ENCODE measurements at places on chromosomes 7 and 10.

DNA sequence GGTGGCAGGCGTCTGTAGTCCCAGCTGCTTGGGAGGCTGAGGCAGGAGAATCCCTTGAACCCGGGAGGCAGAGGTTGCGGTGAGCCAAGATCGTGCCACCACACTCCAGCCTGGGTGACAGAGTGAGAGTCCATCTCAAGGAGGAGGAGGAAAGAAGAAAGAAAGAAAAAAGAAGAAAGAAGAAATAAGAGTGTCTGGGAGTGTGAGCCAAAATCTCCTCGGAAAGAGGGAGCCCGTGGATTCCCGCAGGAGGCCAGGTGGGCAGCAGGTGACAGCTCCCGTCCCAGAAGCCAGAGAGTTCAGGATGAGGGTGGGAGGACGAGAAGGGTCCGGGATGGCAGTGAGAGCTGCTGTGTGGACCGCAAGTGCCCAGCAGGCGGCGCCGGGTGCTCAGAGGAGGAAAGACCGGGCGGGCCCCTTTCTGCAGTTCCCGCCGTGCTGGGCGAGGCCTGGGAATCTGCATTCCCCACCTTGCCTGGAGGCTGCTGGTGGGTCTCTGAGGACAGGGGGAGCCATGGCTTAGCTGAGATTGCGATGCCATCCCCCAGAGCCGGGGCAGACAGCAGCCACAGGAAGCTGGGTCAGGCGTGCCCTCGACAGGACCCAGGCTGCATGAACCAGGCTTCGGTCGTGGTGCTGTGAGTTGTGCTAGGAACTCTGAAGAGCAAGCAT lies 17.1 kb upstream of the AMZ1 start:
- peak; percentile 57 for DNase-seq

DNA sequence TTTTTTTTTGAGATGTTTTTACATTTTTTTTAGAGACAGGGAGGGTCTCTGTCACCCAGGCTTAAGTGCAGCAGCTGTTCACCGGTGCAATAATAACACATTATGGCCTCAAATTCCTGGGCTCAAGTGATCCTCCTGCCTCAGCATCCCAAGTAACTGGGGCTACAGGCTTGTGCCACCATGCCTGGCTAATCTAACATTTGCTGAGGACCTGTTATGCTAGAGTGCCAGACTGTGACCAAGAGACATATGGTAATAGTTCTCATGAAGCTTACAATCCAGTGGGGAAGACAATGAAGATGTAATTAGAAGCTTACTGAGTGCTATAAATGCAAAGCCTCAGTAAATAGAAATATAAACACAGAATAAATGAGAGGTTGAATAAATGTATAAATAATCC lies 17.6 kb upstream of the ORC5 start:
- DNase-seq, result no peak

DNA sequence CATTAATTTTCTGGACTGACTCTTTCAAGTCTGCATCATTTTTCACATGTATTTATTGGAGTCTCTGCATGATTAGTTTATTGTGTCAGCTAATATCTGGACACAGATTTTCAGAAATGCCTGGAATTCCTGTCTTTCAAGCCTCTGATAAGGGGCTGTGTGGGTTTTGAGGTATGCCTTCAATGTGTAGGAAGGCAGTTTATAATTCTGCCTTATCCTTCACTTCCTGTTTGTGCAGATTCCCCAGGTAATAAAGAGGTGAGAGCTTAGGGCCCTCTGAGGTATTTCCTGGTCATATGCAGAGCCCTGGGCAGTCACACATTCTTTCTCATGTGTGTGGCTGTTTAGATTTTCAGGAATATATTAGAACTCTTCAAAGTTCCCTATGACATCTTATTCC lies 79.4 kb upstream of the PRKCQ start:
- no peak for DNase-seq

- no peak for DNase-seq
These were observed 79.3 kb downstream of the INSYN2A start for GRCh38 chr10:127117125-127117524.

- no peak for DNase-seq
These were observed 14.2 kb upstream of the PDCD4 start for GRCh38 chr10:110857265-110858171.

DNA sequence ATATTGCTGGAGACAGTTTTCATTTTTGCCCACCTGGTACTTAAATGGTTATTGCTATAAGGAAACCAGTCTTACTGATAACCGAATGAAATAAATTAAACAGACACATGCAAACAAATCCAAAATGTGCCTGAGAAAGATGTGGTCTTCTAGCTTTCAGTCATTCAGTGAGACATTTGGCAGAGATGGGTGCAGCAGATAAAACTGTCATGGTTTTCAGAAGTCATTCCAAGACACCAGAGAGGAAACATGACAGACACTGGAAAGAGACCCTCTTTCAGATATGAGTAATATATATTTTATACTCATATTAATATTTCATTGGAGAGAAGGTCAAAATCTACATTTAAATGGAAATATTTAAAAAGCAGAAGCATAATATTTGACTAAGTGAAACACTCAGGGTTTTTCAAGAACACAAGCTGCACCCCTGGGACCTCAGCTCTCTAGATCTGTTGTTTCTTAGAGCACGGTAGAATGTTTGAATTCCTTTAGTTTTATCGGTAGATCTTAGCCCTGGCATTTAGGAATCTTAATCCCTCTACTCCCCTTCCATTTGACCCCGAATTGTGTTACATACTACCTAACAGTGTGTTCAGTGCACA lies 246.1 kb downstream of the AUTS2 start:
- DNase-seq, result no peak

GRCh38 chr10:101052285-101052684 lies 9.5 kb upstream of the KAZALD1 start:
- DNase-seq, result no peak

GRCh38 chr7:30172451-30172850 lies 37.7 kb downstream of the MTURN start:
- DNase-seq, result no peak

DNA sequence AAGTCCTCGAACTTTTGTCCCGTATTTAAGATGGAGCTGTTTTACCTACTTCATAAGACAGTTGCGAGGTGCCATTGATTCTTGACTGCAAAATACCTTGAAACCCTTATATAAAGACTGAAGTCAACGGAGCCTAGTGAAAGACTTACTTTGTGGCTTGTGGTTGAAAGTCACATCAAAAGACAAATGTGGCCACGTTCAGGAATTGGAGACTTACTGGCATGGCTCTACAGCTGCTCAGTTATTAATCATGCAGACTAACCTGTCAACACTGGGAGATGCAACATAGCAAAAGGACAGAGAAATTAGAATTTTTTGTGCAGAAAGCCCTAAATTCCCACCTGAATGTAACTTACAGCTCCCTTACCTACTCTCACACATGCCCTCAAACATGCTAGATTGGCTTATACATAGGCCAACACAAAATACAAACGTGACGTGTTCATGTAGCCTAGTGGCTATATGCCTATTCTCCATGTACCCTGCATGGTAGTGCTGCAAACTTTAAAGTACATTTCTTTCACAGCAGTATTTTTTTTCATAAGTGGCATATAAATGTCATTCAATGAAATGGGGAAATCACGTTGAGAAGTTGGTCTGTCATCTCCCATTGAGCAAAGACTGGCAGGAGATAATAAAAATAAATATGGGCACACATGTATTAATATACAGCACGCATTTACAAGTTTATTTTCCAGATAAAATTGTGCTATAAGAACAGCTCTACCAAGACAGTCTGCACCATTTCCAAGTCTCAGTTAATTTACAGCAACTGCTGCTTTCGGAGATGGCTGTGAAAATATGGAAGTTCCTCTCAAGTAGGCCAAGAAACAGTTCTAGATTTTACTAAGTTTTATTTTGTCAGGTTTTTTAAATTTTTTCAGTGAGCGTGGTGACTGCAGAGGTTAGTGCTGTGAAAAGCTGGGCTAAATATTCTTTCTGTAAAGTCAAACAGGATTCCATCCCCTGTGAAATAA lies 170.4 kb upstream of the C7orf33 start:
- no peak for DNase-seq

- no peak for DNase-seq
These were observed 11.8 kb upstream of the OPN4 start for GRCh38 chr10:86642499-86642898.

DNA sequence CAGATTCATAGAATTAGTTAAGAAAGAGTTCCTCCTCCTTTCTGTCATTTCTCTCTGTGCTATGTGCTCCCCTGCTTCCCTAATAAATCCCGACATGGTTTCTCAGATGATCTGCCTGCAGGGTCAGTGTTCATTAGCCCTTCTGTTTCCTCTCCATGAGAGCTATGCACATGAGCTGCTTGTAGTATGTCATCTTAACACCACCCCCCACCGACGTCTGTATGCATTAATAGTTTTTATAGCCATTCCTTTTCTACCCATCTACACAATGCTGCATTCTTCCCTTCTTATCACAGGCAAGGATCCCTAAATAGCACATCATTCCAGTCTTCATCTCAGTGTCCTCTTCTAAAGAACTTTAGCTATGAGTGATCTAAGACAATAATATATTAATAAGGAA lies 809.1 kb downstream of the ANKRD7 start:
- no peak for DNase-seq

DNA sequence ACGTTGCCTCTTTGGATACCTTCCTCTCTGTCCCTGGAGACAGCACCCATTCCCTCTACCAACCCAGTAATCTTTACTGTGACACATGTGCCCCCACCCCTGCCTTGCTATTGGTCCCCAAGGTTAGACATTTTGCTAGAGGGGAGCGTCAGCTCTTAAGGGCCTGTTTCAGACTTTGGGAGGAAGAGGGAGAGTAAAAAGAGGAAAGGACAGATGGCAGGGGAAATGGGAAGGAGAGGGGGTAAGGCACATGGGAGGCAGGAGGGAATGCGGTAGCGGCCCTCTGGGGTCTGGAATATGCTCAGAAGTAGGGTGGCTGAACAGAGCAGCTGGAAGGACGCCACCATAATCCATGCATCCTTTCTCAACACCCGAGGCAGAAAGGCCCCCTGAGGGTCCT lies 12.2 kb downstream of the BLNK start:
- DNase-seq, result no peak

DNA sequence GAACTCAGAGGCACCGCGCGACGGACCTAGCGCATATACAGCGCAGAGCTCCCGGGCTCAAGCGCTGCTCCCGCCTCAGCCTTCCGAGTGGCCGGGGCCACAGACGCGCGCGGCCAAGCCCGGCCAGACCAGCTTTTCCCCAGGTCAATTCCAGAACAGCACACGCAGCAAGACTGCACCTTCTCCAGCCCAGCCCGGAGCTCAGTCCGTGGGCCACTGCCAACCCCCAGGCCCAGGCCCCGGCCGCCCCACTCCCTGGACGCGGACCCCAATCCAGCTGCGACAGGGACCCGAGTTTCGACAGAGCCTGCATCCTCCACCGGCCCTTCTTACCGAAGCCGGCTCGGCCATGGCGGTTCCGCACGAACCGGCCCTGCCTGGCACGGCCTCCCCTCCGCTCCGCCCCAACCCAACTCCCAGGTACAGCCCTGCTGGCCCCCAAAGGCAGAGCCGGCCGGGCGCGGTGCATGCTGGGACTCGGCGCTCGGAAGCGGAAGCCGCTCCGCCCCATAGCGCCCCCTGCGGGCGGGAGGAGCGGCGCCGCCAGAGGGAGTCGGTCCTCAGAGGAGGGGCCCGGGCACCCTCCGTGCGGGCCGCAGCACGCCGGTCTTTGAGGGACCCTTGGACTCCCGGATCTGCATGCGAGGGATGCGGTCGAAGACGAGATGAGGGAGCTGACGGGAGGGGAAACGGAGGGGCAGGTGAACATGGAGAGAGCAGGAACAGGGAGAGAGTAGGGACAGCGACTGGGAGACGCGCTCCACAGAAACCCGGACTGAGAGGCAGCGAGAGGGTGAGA lies at the start of gene ZNF425:
TSS of gene ZNF425 (minus strand) at position 462 of the 799 bp plus-strand sequence. CDS start at position 351, 111 bp downstream.
- DNase-seq, result peak; percentile 95

DNA sequence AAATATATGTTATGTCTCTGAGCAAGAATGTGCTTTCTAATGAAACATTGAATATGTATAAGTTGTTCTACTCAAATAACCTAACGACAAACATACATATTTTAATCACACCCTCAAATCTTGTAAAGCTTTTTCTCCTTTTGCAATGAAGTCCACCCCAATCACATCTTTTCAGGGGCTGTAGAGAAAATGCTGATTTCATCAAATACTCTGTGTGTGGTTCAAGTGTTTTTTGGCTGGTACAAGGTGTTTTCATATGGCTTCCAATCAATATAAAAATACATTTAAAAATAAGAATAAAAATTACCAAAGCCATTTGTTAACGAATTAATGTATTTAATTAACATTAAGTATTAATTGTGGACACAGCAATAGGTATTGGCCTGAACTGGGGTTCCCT lies 57.2 kb upstream of the TMEM196 start:
- no peak for DNase-seq

DNA sequence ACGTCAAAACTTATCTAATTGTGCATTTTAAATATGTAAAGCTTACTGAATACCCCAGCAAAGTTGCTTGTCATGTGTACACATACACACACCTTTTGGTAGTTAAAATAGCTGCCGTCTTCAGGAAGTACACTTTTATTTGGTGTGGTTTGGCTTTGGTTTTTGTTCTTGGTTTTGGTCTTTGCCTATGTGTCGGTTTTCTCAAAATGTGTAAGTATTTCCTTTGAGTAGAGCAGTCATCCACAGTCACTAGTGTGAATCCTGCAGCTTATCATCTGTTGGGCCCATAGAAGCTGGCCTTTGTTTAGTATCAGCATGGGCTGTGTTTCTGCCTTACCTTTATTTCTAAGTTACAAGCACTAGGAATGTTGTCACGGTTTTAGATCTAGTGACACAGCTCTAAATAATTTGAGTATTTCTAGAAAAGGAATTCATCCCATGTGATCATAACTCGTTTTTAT lies 35.3 kb downstream of the NET1 start:
- no peak for DNase-seq

DNA sequence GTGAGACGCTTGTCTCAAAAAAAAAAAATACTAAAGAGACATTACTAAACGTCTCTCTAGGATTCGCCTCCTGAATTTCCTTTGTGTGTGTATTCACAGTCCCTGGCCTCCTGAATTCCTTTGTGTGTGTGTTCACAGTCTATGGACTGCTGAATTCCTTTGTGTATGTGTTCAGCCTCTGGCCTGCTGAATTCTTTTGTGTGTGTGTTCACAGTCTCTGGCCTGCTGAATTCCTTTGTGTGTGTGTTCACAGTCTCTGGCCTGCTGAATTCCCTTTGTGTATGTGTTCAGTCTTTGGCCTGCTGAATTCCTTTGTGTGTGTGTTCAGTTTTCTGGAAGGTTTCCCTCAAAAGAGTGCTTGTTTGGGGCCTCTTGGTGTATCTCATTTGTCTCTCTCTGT lies 8.2 kb downstream of the BMS1 start:
- no peak for DNase-seq
